Substantia nigra (tissue), 51 donors: ENCODE measurements at places on chromosomes 1 and 21.

DNA sequence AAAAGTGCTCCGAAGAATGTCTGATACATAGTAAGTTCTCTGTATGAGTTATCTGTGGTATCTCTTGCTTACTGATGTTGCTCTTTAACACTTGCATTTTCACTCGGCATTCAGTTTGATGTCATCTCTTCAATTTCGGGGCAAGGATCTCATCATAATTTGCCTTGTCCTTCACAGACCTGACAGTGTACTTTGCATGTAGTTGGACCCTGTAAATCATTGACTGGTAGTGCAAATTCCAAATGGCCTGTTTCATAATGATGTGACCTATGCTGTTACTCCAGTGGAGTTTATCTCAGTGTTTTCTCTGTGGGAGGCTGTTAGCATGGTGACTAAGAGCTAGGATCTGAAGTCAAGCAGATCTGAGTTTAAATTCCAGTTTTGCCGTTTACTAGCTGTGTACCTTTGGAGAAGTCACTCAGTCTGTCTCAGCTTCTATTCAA is 34.2 kb upstream of the ABCD3 start:
- no peak for DNase-seq

DNA sequence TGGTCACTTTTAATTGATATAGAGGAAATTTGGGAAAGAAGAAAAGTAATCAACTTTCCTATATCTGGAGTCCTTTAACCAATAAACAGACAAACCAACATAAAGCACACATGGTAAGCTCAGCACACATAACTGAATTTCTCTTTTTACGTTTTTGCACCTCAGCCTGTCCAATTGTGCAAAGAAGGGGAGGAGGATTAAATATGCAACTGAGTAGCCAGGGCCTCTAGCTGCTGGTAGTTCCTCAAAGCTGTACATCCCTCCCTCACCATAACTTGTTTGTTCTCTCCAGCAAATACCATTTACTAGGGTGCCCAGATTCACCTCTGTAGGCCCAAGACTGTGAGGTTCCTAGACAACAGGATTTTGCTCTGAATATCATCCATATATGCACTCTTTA is 25.4 kb downstream of the ST6GALNAC5 start:
- DNase-seq, result no peak

DNA sequence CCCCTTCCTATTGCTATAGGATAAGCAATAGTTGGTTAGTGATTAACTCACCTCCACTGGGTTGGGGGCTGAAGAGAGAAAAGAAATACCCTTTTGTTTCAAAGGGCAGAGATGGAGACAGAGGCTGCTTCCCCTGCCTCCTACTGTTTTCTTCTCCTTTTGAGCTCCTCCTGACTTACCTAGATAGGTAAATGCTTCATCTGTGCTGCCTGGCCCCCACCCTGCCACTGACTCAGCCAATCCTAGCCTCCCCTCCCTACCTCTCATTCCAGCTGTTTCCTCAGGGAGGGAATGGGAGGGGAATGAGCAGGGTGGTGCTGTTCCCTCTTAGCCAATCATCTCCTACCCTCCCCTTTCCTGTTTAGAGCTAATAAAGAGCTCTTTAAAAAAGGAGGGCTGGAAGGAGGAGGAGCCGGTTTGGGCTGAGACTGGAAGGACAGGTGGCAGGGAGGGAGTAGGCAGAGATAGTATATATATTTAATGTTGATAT is at the start of gene C1orf116:
Gene C1orf116, minus strand, starts transcription at position 229 of the 490 bp plus-strand sequence. CDS start 5,158 bp downstream, outside the sequence.
- DNase-seq, result no peak

- no peak for DNase-seq
These were observed 34.4 kb downstream of the MAP3K21 start for GRCh38 chr1:233361876-233362275.

DNA sequence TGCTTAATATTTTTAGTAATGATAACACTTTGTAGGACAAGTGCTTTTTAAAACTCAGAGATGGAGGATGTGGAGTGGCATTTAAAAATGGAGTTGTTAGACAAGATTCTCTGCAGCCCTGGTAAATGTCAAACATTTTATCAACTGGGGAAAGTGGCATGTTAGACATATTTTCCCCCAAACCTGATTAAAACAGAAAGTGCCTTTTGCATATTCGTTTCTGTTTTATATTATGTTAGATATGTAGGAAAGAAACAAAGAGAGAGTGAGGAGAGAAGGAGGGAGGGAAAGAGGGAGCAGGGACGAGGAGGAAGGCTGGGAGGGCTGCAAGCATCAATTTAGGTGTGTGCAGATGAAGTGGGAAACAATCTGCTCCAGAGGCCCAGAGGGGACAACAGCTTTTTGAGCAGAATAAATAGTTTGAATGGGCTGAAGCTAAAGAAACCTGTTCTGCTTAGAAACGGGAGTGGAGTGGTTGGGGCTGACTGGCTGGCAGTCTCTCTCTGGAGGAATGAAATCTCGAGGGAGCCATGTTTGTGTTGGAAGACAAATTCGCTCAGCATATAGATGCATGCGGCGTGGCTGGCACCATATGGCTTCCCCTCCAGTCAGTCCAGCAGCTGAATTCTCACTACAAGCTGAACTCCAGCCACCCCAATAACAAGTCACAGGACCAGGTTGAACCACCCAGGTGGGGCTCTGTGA is 502.2 kb downstream of the AJAP1 start:
- no peak for DNase-seq

DNA sequence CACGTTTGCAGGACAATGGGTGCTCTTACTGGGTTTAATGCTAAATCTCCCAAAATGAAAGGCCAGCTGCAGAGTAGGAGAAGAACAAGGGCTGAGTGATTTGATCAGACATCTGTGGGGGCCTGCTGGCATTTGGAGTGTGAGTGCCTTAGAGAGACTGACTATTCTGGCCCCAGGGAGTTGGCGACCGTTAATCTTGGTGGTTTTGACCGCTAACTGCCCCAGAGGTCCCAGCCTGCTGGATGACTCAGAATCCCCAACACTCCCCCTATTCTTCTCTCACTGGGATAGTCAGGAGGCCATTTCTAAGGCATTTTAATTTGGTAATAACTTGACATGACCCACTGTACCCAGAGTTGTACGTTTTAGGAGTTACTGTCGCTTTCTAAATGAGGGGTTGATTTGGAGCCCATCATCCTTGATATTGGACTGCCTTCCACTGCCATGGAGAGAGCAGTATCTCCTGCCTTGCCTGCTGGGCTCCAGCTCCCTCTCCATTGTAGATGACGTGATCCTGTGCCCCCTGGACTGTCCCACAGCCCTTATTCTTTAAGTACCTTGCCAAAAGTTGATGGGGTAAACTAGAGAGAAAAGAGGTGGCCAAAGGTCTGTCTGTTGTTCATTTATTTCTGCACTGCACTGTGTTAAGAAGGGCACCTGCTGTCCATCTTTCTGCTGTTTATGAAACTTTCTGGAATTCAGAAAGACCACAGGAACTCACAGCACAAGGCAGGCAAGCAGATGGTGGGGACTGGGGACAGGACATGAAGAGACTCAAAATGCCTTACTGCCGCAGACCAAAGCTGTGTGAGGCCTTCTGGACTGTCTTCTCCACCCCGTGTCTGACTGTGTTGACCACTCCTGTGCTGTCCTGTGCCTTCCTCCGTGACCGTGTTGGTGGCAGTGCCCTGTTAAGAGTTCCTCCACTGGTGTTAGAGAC is 98.2 kb upstream of the ARTN start:
- DNase-seq, result no peak

DNA sequence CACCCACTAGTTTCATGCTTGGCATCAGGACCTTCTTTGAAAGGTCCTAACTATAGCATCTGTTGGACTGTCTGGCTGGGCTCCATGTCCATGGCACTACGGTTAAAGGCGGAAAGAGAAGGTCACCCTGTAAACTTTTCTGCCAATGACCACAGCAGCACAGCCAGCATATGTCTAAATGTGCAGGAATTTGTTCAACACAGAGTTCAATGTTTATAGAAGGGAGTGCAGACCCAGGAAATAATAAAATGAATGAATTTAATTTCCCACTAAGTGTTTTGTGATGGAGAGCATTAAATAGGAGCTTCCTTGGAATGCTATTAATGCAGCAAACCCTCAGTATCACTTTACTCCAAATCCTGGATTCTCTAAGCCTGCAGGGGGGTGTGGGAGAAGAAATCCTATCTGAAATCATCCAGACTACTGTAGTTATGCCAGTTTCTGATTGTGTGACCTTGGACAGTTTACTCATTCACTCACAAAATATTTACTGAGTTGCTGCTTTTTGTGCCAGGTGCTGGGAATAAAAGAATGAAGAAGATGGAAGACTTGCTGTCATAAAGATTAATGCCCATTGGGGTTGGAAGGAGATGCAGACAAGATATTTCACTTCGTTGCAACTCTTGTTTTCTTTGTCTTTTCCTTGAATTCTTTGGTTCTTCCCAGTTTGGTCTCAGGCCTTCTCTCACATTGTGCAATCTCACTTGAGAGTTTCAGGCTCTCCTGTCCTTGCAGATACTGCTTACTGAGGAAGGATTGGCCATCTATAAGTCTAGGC is 195.0 kb downstream of the ROR1 start:
- no peak for DNase-seq

DNA sequence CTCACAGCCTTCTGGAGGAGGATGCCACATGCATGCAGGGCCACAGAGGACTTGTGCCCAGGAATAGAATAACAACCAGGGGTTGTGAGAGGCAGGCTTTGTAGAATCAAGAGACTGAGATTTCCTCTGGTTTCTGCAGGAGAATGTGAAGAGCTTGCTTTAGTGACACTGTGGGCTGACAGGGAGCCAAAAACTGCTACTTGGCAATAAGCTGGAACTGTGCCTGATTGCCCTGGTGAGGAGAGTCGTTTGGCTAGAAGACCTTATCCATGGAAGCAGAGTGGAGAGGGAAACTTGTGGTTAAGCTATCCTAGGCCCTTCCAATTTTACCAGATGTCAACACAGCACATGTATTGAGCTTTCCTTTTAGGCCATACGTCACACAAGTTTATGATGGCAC is 902.1 kb downstream of the MRPL39 start:
- no peak for DNase-seq

DNA sequence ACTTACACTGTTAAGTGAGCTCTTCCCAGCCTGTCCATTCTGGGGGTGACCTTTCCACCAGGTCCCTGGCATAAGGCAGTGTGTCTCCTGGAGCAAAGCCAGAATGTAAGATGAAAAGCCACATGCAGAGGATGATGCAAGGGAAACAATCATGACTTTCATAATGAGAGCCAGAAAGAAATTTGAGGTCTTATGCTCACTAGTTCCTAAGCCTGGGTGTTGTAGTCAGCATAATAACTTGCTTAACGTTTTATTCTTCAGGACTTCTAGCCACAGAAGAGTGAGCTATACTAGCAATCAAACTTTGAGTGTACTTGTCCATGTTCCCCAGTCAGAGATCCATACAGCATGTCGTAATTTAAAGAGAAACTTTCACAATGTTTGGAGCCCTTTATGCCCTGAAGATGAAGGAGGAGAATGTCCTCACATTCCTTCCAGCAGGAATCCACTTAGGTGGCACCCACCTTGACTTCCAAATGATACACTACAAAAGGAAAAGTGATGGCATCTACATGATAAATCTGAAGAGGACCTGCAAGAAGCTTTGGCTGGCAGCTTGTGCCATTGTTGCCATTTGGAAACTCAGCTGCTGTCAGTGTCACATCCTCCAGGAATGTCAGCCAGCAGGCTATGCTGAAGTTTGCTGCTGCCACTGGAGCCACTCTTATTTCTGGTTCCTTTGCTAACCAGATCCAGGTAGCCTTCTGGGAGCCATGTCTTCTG is 60.5 kb upstream of the FOXD3 start:
- no peak for DNase-seq

GRCh38 chr1:230286890-230287269 is 139.3 kb downstream of the PGBD5 start:
- DNase-seq, result no peak

DNA sequence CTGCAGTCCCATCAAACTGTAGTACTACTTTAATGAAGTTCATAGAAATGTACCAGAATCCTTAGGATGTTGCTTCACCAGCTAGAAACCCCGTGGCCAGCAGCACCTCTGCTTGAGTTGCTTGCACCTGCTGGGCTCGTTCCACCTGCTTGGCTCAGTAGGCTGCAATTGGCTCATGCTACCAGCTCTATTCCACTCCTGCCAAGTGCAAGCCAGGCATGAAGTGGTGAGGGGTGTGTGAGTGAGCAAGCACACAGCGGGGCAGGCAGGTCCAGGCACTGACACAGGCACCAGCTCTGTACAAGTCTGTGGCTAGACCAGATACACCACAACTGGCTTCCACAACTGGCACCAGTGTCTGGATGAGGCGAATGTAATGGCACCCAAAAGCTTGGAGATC is 209.9 kb downstream of the AMY1C start:
- DNase-seq, result no peak

- no peak for DNase-seq
These were observed 4.1 kb downstream of the ATP2B4 start for GRCh38 chr1:203630697-203631096.

DNA sequence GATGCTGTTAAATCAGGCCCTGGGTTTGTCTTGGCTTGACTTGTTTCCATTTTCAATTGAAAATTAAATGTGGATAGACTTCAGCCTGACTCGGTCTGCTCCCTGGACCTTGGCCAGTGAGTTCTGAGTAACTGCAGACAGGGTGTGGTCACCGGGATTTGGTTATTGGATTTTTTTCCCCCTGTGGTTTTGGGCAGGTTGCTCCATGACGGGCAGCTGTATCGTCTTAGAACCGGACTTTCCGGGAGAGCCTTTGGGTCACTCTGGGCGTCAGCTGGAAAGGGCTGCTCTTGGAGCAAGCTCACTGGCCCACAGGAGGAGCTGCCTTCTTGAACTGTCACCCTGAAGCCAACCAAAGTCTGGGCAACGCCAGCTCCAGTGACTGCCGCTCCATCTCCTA is 75.0 kb downstream of the CLIC6 start:
- DNase-seq, result no peak

DNA sequence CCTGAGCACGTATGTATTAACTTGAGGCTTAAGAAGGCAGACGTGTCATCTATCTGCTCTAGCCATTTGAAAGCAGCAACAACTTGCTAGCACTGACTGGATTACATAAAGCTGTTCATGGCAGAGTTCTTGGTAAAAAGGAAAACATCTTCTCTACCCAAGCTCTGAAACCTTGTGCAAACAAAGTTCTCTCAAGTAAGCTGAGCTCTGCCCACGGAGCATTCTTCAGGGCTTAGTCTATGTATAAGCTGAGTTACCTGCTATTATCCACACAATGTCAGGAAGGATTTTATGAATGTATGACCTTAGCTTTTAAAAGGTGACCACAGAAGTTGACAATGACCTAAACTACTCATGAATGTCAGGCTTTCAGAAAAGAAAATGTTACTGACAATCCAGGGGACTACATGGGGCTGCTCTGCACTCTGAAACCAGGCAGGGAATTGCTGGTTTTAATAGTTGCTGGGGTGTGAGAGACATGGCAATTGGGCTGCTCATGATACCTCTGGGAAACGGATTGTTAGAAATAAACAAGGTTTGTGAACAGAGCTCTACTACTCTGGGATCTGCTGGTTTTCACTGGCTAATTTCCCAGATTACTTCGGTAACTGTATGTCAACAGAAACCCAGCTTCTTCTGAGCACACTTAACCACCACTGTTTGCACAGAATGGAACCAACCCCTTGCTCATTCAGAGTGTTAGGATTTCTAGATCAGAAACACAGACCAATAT is 29.6 kb upstream of the CCN1 start:
- DNase-seq, result no peak

GRCh38 chr1:220732621-220733020 is 15.5 kb upstream of the MTARC2 start:
- no peak for DNase-seq
